GM10248 (cell line): ENCODE measurements at places on chromosomes 5 and 9.
A peak's percentile ranks its signal among the peaks of the same experiment; 100 is the strongest.

DNA sequence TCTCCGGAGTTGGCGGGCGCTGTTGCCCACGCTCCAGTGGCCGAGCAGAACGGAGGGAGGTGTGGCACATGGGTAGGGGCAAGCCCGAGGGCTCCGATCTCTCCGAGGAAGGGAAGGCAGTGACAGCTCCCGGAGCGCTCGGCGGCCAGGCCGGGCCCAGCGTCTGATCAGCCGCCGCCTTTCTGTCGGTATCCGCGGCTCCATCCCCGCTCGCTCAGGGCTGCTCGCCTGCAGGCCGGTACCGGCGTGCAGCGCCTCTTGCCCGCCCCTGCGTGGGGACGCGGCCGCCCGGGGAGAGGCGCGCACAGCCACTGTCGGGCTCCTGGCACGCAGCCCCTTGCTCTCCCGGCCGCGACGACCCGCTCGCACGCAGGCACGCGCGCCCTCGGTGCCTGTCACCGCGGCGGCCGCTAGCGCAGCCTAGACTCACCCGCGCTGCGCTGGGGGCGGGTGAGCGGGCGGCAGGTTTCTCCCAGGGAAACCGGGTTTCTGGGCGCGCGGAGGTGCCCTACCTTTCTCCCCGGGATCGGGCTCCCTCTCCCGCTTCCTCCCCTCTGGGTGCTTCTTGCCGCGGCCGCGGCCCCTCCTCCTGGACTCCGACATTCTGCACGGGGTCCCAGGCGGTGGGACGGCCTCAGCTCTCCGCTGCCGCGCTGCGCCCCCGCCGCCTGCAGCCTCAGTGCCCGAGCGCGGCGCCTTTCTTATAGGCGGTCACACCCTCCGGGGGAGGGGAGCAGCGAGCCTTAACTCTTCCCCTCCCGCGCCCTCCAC is 108.4 kb downstream of the PSD2 start:
- peak; percentile 52 for DNase-seq

DNA sequence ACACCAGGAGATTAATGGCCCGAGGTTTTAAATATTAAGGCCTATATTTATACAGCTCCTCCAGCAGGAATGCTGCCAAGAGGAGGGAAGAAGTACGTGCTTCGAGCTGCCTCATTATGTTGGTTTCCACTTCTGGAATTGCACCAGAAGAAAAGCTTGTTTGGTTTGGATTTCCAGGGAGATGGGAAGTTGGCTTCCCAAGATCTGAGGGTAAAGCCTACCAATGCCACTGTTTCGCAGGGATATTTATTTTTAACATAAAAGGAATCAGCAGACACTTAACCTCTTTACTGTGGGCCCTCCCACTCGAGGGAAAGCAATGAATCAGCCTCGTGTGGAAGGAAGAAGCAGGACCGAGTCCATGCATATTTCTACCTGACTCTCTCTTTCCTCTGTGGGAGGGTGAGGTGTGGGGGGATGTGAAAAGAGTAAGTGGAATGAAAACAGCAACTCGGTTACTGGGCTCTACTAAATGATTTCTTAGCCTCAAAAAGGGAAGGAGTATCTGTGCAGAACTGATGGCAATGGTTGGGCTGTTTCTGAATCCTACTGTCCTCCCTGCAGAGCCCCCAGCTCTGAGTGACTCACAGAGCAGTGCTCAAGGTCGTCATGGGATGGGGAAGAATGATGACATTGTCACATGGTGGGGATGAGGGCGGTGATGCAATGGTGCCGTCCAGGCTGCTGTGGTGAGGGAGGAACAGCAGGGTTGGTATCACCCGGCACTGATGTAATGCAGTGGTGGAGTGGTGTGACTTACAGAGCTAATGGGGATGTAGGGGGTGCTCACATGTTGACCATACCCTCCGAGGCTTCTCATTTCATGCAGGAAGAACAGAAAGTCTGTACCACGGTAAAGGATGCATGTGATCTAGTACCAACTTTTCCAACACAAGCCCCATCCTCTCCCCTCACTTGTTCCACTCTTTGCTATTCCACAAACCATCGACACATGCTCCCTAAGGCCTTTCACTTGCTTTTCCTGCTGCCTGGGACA is 215.0 kb upstream of the PANK3 start:
- no peak for DNase-seq

- no peak for DNase-seq
Measured at GRCh38 chr5:127941646-127942045, 141.9 kb upstream of the SLC12A2 start.

DNA sequence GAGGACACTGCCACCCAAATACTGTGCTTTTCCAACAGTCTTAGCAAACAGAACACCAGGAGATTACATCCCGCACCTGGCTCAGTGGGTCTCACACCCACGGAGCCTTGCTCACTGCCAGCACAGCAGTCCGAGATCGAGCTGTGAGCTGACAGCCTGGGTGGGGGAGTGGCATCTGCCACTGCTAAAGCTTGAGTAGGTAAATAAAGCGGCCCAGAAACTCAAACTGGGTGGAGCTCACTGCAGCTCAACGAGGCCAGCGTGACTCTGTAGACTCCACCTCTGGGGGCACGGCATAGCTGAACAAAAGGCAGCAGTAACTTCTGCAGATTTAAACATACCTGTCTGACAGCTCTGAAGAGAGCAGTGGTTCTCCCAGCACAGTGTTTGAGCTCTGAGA is 28.8 kb downstream of the EPB41L4A start:
- no peak for DNase-seq

- DNase-seq = no peak
Measured at GRCh38 chr9:11182001-11182400, 569.2 kb upstream of the PTPRD start.

DNA sequence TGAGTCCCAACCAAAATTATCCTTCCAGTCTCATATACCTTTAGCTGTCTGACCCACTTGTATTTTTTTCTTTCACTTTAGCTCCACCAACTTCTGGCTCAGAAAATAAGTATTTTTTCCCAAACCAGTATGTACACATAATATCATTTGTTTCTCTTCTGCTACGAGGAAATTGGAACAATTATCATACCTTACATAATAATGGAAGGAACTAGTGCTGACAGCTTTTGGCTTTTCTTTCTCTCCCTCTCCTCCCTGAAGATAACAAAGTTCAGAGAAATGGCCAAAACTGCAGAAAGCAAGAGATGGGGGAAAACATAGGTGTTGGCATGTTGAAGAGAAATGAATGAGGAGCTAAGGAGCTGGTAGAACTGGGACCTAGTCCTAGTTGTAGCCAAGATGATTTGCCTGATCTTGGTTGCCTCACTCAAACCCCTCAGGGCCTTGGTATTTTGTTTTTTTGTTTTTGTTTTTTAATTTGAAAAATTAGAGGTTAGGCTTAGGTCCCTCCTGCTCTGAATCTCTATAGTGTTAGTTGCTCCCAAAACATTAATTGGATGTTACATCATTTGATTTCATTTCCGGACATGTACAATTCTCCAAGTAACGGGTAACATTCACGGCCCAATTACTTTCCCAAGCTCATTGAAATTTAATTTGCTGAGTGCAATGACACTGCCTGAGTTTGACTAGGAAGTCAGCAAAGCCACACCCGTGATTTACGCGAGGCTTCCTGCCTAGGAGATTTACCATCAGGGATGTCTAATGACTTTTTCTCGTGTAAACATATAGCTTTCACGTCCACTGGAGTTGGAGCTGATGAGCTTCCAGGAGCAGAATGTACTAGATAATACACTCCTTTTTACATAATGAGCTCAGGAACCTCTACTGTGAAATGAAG is 291.6 kb downstream of the TLE1 start:
- DNase-seq = no peak
